Type B pancreatic cell (in vitro differentiated cells): ENCODE measurements at places on chromosomes 5 and 9.
A peak's percentile ranks its signal among the peaks of the same experiment; 100 is the strongest.

GRCh38 chr9:117120061-117120460 lies 294.8 kb downstream of the ASTN2 start:
- DNase-seq = no peak
- peaks cover 2% of the 10 kb centered on the region for H3K4me1 ChIP-seq
- no peak overlapping the region for H3K27ac ChIP-seq
- no peaks in the 10 kb centered on the region for H3K36me3 ChIP-seq
- no peaks in the 10 kb centered on the region for H3K27me3 ChIP-seq

- no peak overlapping the region for H3K27ac ChIP-seq
- no peaks in the 10 kb centered on the region for H3K36me3 ChIP-seq
- no peak overlapping the region for H3K4me3 ChIP-seq
- H3K4me1 ChIP-seq = peaks cover 12% of the 10 kb centered on the region
- H3K27me3 ChIP-seq = peaks cover 2% of the 10 kb centered on the region
Observed at GRCh38 chr9:38084556-38084880, 15.5 kb upstream of the SHB start.

- peaks cover 38% of the 10 kb centered on the region for H3K36me3 ChIP-seq
- no peak overlapping the region for H3K4me3 ChIP-seq
- H3K27me3 ChIP-seq = no peaks in the 10 kb centered on the region
- DNase-seq = no peak
Observed at GRCh38 chr5:179841621-179842020, 17.0 kb downstream of the MRNIP start.

DNA sequence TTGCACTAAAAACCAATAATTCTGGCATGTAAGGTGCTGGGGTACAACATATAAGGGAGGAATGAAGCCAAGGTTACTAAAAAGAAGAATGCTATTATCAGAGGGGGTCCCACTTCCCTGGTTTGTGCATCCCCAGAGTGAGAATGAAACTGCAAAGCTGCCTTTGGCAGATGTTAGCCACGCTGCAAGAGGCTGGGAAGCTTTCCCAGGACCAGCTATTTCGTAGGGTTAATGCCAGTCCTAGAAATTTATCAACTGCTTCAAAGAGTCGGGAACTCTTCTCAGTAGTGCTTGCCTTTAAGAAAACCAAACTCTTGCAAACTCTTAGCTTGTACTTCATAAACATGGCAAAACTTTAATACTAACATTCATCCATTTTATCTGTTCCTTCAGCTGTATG lies 87.5 kb upstream of the NR5A1 start:
- peak overlapping the region; percentile 84 for H3K4me3 ChIP-seq
- no peaks in the 10 kb centered on the region for H3K27me3 ChIP-seq
- peaks cover 69% of the 10 kb centered on the region for H3K4me1 ChIP-seq
- no peak for DNase-seq

GRCh38 chr9:32398207-32398606 lies 13.8 kb downstream of the ACO1 start:
- no peak overlapping the region for H3K4me3 ChIP-seq
- peaks cover 4% of the 10 kb centered on the region for H3K4me1 ChIP-seq
- no peak overlapping the region for H3K27ac ChIP-seq
- peaks cover 9% of the 10 kb centered on the region for H3K36me3 ChIP-seq
- no peak for DNase-seq
- no peaks in the 10 kb centered on the region for H3K27me3 ChIP-seq

DNA sequence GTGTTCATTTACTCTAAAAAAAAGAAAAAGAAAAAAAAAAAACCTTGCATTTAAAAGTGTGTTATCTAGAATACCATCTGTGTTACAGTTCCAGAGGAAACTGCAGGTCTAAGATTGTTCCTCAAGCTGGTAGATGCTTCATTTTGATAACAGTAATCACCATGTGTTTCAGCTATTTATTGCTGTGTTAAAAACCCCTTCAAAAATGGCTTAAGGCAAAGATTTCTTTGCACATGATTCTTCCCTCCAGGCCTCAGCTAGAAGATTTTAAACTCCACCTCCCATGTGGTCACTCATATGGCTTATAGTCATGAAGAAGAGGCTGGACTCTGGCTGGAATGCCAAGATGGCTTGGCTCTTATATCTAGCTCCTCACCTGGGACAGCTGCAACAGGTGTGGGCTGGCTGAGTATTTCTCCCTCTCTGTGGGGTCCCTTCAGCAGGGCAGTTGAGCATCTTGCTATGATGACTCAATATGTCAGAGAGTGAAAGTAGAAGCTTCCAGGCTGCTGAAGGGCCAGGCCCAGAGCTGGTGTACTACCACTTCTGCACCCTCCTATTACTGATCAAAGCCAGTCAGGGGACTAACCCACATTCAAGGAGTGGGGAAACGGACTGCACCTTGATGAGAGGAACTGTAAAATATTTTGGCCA lies 920.4 kb upstream of the DMAC1 start:
- H3K4me1 ChIP-seq = peaks cover 21% of the 10 kb centered on the region
- H3K4me3 ChIP-seq = no peak overlapping the region
- no peaks in the 10 kb centered on the region for H3K36me3 ChIP-seq
- DNase-seq = no peak

GRCh38 chr9:129128689-129129088 lies 17.5 kb downstream of the PTPA start:
- no peak overlapping the region for H3K27ac ChIP-seq
- H3K4me1 ChIP-seq = peaks cover 11% of the 10 kb centered on the region
- no peaks in the 10 kb centered on the region for H3K27me3 ChIP-seq
- peaks cover 27% of the 10 kb centered on the region for H3K36me3 ChIP-seq
- no peak for DNase-seq

GRCh38 chr9:98867429-98868168 lies 60.1 kb downstream of the GALNT12 start:
- H3K27ac ChIP-seq = no peak overlapping the region
- peaks cover 4% of the 10 kb centered on the region for H3K4me1 ChIP-seq
- H3K27me3 ChIP-seq = peaks cover 27% of the 10 kb centered on the region
- H3K36me3 ChIP-seq = no peaks in the 10 kb centered on the region
- no peak overlapping the region for H3K4me3 ChIP-seq

GRCh38 chr5:137075163-137075970 lies 423.8 kb downstream of the SPOCK1 start:
- H3K4me1 ChIP-seq = peaks cover 46% of the 10 kb centered on the region
- peaks cover 15% of the 10 kb centered on the region for H3K27me3 ChIP-seq
- H3K4me3 ChIP-seq = no peak overlapping the region
- peak; percentile 76 for DNase-seq
- H3K36me3 ChIP-seq = no peaks in the 10 kb centered on the region

GRCh38 chr5:147098233-147098790 lies 136.5 kb upstream of the STK32A start:
- no peaks in the 10 kb centered on the region for H3K36me3 ChIP-seq
- H3K27me3 ChIP-seq = no peaks in the 10 kb centered on the region
- H3K4me3 ChIP-seq = peak overlapping the region; percentile 3
- no peak overlapping the region for H3K27ac ChIP-seq
- DNase-seq = no peak

GRCh38 chr9:21070171-21070571 lies 7.6 kb downstream of the IFNB1 start:
- no peaks in the 10 kb centered on the region for H3K36me3 ChIP-seq
- DNase-seq = no peak
- no peaks in the 10 kb centered on the region for H3K27me3 ChIP-seq
- no peak overlapping the region for H3K27ac ChIP-seq
- no peak overlapping the region for H3K4me3 ChIP-seq

GRCh38 chr9:123406016-123406415 lies 50.0 kb downstream of the CRB2 start:
- no peak overlapping the region for H3K27ac ChIP-seq
- no peak for DNase-seq
- H3K27me3 ChIP-seq = no peaks in the 10 kb centered on the region
- H3K36me3 ChIP-seq = no peaks in the 10 kb centered on the region

DNA sequence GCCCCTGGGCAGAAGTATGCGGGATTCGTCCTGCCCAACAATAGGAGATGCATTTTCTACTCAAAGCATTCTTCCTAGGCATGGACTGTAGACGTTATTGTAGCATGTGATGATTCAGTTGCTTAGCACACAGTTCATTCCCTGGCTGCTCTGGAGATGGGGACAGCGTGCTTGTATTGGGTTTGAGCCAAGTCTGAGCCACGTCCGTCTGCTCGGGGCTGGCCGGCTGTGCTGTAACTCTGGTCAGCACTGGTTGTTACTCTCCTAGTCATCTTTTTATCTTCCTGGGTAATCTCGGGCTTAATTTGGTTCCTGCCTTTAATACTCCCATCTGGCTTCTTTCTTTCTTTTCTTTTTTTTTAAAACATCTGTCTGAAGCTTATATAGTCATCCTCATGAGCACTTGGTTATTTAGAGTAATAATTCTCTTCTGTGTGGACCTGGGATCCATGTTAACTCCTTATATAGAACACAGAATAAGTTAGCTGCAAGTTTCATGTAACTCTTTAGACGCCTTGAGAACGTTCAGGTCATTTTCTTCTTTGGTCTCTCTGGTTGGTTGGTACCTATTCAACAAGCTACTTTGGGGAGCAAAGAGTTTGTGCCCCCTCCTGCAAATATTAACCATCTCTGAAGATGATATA lies 118.8 kb upstream of the RPS23 start:
- H3K36me3 ChIP-seq = no peaks in the 10 kb centered on the region
- DNase-seq = no peak
- peaks cover 6% of the 10 kb centered on the region for H3K4me1 ChIP-seq
- H3K27me3 ChIP-seq = peaks cover 4% of the 10 kb centered on the region
- no peak overlapping the region for H3K27ac ChIP-seq

GRCh38 chr9:133226219-133227171 lies 17.4 kb upstream of the OBP2B start:
- H3K36me3 ChIP-seq = no peaks in the 10 kb centered on the region
- H3K4me3 ChIP-seq = no peak overlapping the region
- peaks cover 9% of the 10 kb centered on the region for H3K4me1 ChIP-seq
- H3K27me3 ChIP-seq = peaks cover 6% of the 10 kb centered on the region

DNA sequence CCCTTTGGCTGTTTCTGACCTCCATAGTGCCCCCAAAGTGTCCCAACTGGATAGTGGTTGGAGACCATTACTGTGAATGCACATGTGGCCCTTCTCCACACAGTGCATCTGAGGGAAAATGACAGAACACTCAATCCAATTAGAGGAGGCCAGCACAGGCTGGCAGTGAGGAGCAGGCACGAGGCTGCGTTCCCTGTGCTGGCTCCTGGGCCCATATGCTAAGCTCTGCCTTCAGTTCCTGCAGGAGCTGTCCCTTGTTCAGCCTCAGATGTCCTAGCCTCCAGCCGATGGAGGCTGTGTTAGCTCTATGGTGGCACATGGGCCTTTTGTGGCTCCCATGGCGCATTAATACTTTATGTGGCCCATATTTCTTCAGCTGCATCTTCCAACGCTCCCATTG lies 35.8 kb downstream of the ALG2 start:
- H3K4me1 ChIP-seq = peaks cover 10% of the 10 kb centered on the region
- H3K4me3 ChIP-seq = no peak overlapping the region
- no peak overlapping the region for H3K27ac ChIP-seq
- peaks cover 40% of the 10 kb centered on the region for H3K27me3 ChIP-seq
- DNase-seq = no peak

DNA sequence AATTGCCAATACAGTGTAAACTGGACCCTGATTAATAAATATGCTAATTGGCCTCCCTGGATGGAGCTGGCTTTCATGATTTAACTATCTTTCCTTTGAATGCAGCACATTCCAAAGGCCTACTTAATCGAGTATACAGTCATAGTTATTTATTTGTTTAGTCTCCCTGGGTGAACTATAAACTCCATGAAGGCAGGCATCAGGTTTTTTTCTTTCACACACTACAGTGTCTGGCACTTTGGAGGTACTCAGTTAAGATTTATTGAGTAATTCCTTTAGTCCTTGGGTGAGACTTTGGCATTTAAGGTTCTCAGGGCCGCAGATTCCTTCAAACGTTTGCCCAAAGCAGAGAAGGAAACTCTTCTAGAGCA lies 20.5 kb downstream of the RUSC2 start:
- H3K36me3 ChIP-seq = peaks cover 3% of the 10 kb centered on the region
- H3K27ac ChIP-seq = no peak overlapping the region
- H3K4me1 ChIP-seq = no peaks in the 10 kb centered on the region
- H3K4me3 ChIP-seq = no peak overlapping the region
- no peaks in the 10 kb centered on the region for H3K27me3 ChIP-seq

DNA sequence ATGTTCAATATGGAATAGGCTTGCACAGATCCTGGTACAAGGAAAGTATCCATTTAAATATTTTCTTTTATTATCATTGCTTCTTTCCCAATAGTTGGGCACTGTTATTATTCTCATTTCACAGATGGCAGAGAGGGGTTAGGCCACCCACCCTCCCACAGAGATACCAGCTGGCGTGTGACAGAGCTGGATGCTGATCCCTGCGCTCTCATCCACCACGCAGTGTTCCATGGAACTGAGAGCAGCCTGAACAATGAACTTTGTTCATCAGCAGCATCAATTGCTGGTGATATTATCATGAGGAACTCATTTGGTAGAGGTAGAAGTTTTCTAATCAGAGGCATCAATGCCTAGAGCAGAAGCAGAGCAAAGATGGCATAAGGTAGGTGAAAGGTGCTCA lies 227.9 kb downstream of the ESM1 start:
- no peak for DNase-seq
- H3K36me3 ChIP-seq = no peaks in the 10 kb centered on the region
- H3K4me3 ChIP-seq = no peak overlapping the region
- H3K27ac ChIP-seq = no peak overlapping the region

GRCh38 chr9:119873877-119874276 lies 504.6 kb upstream of the BRINP1 start:
- H3K36me3 ChIP-seq = no peaks in the 10 kb centered on the region
- DNase-seq = no peak
- H3K4me1 ChIP-seq = no peaks in the 10 kb centered on the region
- H3K4me3 ChIP-seq = no peak overlapping the region

GRCh38 chr9:97500263-97500662 lies 1.2 kb upstream of the TMOD1 start:
- DNase-seq = no peak
- H3K27me3 ChIP-seq = peaks cover 71% of the 10 kb centered on the region
- H3K4me3 ChIP-seq = peak overlapping the region; percentile 88
- peaks cover 5% of the 10 kb centered on the region for H3K4me1 ChIP-seq

GRCh38 chr9:97811533-97812246 lies 41.3 kb upstream of the FOXE1 start:
- H3K36me3 ChIP-seq = no peaks in the 10 kb centered on the region
- no peak overlapping the region for H3K27ac ChIP-seq
- no peaks in the 10 kb centered on the region for H3K4me1 ChIP-seq
- H3K27me3 ChIP-seq = peaks cover 40% of the 10 kb centered on the region

- H3K27me3 ChIP-seq = no peaks in the 10 kb centered on the region
- no peak for DNase-seq
- no peak overlapping the region for H3K4me3 ChIP-seq
- peaks cover 66% of the 10 kb centered on the region for H3K4me1 ChIP-seq
- H3K36me3 ChIP-seq = no peaks in the 10 kb centered on the region
Observed at GRCh38 chr9:123336449-123336848, 19.5 kb upstream of the CRB2 start.

GRCh38 chr9:127213859-127214258 lies 50.7 kb upstream of the GARNL3 start:
- H3K4me3 ChIP-seq = no peak overlapping the region
- peaks cover 22% of the 10 kb centered on the region for H3K4me1 ChIP-seq
- DNase-seq = no peak
- no peak overlapping the region for H3K27ac ChIP-seq
- no peaks in the 10 kb centered on the region for H3K36me3 ChIP-seq
- H3K27me3 ChIP-seq = no peaks in the 10 kb centered on the region

GRCh38 chr5:94431696-94432095 lies 186.7 kb downstream of the KIAA0825 start:
- peaks cover 6% of the 10 kb centered on the region for H3K27me3 ChIP-seq
- no peaks in the 10 kb centered on the region for H3K36me3 ChIP-seq
- no peak overlapping the region for H3K4me3 ChIP-seq
